ENCODE measurements at places on chromosomes 6 and 20.

DNA sequence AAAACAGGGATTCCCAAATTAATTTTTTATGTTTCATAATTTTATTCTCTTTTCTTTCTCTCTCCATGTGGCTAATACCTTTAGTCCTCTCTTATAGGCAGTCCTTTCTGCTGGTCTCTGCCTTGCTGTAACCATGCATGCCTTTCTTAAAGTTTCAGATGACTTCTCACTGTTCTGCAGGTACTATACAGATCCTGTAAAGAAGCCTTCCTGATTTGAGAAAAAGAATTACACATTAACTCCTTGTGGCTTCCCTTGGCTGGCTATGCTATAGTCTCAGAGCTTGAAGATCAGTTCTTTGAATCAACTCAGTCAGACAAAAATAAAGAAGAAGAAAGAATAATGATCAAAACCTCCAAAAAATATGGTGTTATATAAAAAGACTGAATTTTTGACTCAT, 7.3 kb upstream of the GPR63 start:
- DNase-seq, result no peak

GRCh38 chr6:127190552-127190951, 72.1 kb downstream of the RSPO3 start:
- peak; percentile 12 for DNase-seq

GRCh38 chr6:52868240-52868639, 27.6 kb upstream of the GSTA5 start:
- no peak for DNase-seq

DNA sequence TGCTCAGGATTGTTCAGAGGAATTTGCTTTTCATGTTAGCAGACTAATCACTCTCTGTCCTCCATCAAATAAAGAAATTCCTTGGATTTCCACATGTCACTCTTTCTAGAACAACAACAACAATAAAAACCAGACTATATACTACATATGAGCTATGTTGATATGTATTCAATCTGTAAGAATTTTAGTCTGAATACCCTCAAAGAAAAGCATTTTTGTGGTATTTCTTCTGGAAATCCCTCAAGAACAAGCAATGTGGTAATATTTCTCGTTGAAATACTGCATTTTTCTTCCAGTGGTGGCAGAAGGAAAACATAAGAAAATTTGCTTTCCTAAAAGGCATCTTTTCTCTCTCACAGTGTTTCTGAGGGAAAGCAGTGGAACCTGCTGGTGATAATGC, 312.6 kb upstream of the RSPO3 start:
- no peak for DNase-seq

DNA sequence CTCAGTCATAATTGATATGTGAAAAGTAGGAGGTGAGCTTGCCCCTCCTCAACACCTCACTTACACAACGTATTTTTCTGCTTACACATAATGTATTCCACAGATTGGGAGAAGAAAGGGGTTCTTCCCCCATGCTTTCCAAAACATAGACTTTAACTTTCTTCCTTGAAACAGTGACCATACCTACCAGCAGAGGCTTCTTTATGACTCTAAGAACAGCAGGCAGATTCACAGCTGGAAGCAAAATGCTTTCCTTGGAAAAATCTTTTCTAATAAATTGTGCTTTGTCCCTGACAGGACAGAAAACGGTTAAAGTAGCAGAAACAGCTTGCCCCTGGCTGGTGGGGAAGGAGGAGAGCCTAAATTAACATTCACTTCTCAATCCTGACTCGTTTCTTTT, 629.1 kb upstream of the IMPG1 start:
- DNase-seq, result no peak

GRCh38 chr6:109053336-109053735, 41.3 kb downstream of the SESN1 start:
- DNase-seq, result no peak

- no peak for DNase-seq
These were observed 167.4 kb upstream of the LRFN2 start for GRCh38 chr6:40754461-40755045.

DNA sequence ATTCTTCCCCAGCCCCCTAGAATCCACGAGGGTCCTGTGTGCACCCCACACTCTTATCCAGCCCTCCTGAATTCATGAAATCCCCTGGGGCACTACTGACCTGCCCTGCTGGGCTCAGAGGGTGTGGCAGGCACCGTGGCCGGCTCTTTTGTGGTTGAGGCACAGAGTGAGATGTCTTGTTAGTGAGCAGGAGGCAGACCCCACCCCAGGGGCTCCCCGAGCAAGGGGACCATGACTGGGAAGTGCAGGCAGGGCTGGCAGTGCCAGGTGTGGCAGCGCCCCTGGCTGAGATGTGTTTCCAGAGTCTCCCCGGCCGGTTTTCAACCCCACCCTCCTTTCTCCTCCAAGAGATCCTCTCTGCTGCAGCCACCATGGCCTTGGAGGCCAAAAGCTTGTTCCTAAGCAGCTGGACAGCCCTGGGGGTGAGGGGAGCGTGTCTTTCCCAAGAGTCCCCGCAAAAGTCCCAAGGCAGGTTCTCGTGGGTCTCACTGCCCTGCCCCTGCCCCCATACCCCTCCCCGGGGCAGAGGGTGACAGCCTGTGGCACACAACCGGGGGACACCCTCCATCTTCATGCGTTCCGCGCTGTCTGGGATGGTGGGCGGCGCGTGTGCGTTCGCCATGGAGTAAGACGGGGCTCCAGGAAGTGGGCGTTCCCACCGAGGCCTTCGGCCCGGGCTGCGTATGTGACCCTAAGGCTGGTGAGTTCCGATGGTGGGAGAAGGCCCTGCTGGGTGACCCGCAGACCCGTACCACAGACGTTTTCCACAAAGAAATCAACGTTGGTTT, 208.9 kb downstream of the TAF4 start:
- DNase-seq, result no peak

DNA sequence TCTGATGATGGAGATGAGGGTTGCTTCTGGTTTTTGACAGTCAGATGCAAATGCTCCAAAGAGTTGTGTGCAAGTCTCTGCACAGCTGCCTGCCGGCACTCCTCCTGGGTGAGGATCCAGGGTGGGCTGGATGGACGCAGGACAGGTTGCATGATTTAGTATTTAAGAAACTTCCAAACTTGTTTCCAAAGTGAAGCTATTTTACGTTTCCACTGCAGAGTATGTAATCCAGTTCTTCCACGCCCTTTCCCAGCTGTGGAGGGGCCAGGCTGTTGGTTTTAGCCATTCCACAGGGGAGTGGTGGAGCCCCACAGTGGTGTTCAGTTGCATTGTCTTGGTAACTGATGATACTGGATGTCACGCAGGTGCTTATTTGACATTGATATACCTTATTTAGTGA, 157.3 kb downstream of the THBS2 start:
- no peak for DNase-seq

- DNase-seq, result no peak
These were observed 212.9 kb upstream of the PRDM1 start for GRCh38 chr6:105873211-105873704.

GRCh38 chr20:4813863-4814695, 92.4 kb downstream of the PRND start:
- peak; percentile 62 for DNase-seq

DNA sequence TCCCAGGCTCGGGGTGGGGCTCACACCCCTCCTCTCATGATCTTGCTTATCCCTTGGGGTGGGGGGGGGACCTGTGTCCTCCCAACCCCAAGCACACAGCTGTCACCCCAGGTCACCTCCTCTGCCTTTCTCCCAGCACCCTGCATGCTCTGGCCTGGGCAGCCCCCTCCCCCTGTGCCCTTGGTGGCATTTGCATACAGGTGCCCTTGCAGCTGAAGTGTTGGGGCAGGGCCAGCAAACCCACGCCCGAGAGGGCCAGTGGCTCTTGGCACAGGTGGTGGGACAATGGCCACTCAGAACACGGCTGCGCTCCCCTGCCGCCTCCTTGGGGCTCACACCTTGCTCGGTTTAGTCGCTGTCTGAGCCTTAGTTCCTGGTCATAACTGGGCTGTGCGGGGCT, 11.3 kb upstream of the MYT1 start:
- DNase-seq, result no peak

DNA sequence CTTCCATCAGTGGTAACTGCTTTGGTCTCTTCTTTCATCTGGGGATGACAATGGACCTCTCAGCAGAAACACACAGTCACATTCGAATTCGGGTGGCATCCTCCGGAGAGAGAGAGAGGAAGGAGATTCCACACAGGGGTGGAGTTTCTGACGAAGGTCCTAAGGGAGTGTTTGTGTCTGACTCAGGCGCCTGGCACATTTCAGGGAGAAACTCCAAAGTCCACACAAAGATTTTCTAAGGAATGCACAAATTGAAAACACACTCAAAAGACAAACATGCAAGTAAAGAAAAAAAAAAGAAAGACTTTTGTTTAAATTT, 6.1 kb downstream of the EDN1 start:
- no peak for DNase-seq

DNA sequence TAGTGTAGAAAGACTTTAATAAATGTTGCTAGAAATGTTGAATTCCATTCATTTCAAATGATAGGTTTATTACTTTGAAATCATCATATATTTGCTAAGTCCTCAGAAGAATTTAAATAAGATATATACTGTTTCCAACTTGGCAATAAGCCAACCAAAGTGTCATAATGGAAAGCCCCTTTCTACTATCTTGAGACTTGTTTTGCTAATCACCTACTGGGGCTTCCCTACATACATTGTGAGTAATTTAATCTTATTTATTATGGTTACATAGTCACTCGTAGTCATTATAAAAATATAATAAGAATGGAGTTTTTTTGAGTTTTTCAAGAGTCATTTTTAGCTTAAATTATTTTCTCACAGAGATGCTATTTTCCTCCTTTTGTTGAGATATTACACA, 20.7 kb downstream of the COL19A1 start:
- DNase-seq, result no peak

GRCh38 chr6:164208371-164208770, 793.9 kb downstream of the QKI start:
- no peak for DNase-seq

DNA sequence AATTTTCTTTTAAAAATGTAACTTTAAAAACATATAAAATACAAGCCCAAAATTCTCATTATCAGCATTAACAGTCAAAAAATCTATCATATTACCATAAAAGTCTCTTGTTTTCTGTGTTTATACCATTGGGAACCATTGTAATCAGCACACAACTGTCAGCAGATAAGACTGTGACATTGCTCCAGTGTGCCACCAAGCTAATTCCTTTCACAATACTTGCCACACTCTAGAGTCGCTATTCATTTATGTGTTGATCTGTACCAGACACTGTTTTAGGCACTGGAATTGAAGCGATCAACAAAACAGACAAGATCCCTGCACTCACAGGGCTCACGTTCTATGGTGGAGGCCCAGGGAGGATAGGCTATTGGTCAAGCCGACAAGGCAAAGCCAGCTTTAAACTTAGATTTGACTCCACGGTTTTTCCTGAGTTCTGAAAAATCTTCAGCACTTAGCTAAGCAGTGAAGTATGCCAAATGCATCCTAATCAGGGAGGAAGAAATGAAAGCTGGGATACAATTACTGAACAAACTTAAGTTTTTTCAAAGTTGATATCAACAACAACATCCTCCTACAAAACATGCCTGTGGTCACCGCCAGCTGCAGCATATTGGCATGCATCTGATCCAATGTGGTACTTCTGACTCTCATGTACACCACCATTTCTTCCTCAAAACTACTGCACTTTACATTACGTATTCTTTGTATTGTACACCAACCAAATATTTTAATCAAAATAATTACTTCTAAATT, 60.5 kb downstream of the GMDS start:
- DNase-seq, result no peak

- no peak for DNase-seq
These were observed 16.0 kb downstream of the C6orf58 start for GRCh38 chr6:127592964-127593363.

- DNase-seq, result no peak
These were observed 12.5 kb downstream of the JAG1 start for GRCh38 chr20:10661261-10661660.

DNA sequence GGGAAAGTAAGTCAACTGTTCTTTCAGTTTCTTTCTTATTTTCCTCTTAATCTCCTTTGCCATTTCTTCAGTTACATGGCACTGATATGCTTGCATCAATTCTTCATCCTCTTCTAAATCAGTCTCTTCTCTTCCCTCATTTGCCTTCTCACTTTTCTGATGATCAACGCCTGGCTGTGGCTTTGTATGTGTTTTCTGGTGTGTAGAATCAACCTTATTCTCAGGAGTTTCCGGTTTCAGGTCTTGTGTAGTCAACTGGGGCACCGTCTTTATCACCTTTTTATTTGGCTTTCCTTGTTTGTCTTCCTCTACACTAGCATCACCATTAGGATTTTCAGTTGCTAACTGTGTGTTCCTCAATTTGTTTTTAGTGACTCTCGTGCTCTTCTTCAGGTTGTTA, 31.6 kb downstream of the AHI1 start:
- DNase-seq, result no peak

- no peak for DNase-seq
These were observed 55.1 kb downstream of the KIAA0408 start for GRCh38 chr6:127404133-127404532.

DNA sequence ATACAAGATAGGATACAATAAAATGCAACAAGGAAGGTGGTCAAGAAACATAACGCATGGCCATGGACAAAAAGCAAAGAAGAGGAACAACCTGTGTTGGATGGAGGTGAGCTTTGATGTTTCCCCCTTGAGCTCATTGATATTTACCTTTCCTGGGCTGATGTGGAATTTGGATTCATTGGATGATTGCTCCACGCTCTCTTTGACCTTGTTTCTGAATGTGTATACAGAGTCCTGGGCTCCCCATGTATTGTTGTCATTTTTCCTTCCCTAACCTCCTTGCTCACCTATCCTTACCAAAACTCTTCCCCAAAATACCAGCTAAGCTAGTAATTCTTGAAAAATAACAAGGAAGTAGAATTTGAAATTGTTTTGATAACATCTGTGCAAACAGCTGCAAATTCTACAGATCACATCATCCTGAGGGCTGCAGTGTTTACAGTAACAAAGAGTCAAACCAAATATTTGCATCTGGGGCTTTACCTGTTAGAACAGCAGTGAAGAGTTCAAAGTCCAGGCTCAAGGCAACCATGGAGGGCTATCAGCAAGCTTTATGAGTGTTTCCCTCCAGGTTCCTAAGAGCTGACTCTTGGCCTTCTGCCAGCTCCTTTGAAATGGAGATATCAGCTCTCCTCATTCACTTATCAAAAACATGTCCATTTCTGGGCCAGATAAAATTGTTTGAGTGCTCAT, 214.3 kb upstream of the MARCKS start:
- peak; percentile 49 for DNase-seq

DNA sequence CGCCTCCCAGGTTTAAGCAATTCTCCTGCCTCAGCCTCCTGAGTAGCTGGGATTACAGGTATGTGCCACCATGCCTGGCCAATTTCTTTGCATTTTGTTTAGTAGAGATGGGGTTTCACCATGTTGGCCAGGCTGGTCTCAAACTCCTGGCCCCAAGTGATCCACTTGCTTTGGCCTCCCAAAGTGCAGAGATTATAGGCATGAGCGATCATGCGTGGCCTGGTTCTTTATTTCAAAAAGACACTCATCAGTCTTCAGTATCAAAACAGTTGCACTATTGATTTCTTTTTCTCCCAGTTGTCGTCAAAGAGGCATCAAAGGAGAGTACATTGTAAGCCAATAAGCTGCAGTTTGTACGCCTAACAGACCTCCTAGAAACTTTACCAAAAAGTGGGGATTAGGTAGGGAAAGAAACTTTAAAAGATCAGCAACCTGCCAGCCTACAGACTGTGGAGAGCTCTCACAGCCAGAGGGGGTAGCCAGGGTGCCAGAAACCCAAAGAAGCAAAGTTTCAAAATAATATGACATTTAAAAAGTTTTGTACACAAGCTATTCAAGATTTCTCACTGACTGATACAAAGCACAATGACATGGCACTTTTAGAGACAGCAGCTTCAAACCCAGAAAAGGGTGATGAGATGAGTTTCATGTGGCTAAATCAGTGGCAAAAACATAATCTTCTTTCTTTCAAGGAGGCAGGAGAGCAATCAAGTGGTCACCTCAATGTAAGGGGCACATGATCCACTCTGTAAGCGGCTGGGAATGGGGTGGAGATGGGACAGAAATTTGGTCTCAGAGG, 83.0 kb upstream of the RALY start:
- DNase-seq, result no peak

All from dermis microvascular lymphatic vessel endothelial cell (primary cell).